ENCODE measurements at places on chromosomes 3 and 15. TPM values are rescaled to one million over a fixed set of nuclear protein-coding genes. Genes with fewer than 3 reads are reported as not detected.
A peak's percentile ranks its signal among the peaks of the same experiment; 100 is the strongest.

- no peak for DNase-seq
These were observed 70.1 kb downstream of the CCK start for GRCh38 chr3:42195879-42196330.

- no peak for DNase-seq
These were observed 46.8 kb upstream of the NEO1 start for GRCh38 chr15:73005446-73005845.

Gene CTNNB1
- total RNA-seq, result 317 TPM

- DNase-seq, result no peak
These were observed 15.1 kb downstream of the CACNA1D start for GRCh38 chr3:53509494-53509893.

- DNase-seq, result no peak
These were observed 25.3 kb downstream of the FBLN2 start for GRCh38 chr3:13574083-13574797.

DNA sequence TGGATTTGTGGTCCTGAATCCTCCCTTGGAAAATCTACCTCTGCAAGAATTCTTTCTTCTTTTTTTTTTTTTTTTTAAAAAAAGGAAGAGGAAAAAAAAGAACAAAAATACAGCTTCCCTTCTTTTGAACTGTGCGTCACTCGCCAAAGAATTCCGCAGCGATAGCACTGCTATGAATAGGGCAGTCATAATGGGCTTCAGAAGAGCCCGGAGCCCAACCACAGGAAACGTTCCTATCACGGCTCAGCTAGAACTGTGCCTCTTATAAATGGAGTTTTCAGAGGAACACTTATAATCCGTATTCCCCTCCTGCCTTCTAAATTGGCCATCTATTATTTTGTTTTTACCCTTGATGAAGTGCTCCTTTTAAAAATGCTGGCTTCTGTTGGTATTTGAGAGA lies 227.7 kb downstream of the ADAMTS17 start:
- peak; percentile 54 for DNase-seq
